Activated CD4-positive, alpha-beta memory T cell treated with anti-CD3 and anti-CD28 coated beads, Interleukin-2, amount 10 ng/mL, durations not matched to agents 7 days and 5 days (primary cell): ENCODE measurements at places on chromosomes 4 and X. TPM values are rescaled to one million over a fixed set of nuclear protein-coding genes. Genes with fewer than 3 reads are reported as not detected.

DNA sequence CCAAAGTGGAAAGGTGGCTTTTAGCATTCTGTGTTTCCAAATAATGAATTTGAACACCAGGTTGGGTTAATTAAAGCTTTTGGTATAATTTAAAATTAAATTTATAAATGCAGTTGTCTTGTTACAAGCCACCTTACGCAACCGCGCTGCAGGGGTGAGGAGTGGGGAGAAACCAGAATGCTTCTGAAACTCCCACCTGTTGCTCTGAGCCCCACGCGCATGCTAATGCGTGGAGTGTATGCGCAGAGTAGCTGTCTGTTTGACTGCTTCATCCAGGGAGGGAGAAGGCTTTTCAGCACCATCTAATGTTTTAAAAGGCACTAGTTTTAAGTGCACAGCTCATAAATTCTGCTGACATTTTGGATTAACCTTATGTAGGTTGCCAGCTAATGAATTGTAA is 12.5 kb downstream of the OGT start:
- no peak for DNase-seq

- DNase-seq = no peak
These were observed 82.3 kb downstream of the DNAAF6 start for GRCh38 chrX:107288676-107289075.

Gene SRPX
- total RNA-seq = 0.25 TPM

Gene PSAPL1
- total RNA-seq = not detected

Gene STATH
- not detected for total RNA-seq

Gene NUP62CL
- total RNA-seq = 2.5 TPM
